Fibroblast of the aortic adventitia (primary cell): ENCODE measurements at places on chromosomes 1 and 21.

- no peak for DNase-seq
Observed at GRCh38 chr1:224637936-224638335, 21.8 kb downstream of the CNIH3 start.

DNA sequence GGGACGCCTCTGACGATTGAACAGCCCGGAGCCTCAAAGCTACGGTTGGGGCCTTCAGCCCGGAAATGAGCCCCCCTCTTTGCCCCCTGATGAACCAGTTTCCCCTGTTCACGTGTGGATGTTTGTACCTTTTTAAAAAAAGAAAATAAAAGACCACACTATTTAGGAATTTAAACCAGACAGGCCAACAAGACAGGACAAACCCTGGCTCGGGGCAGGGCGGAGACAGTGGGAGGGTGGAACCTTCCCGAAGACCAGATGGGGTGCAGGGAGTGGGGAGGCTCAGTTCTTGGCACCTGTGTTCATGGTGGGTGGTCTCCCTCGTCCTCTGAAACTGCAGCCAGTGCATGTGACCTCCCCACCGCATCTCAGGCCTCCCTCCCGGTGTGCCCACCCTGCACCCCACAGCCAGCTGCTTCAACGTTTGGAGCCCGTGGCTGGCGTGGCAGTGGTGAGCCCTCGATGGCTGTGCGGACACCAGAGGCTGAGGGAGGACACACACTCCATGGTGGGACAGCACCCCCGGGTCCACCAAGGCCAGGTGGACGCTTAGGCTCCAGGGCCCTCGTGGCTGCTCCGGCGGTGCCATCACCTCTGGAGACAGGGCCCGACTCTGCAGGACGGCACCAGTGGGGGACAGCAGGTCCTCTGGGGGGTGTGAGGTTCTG is 45.6 kb downstream of the COL18A1 start:
- no peak for DNase-seq

GRCh38 chr1:25360596-25361581 is 22.8 kb downstream of the TMEM50A start:
- peak; percentile 30 for DNase-seq

GRCh38 chr1:193846876-193847604 is 660.6 kb upstream of the B3GALT2 start:
- no peak for DNase-seq

GRCh38 chr1:160121388-160121787 is 5.8 kb downstream of the ATP1A2 start:
- no peak for DNase-seq

DNA sequence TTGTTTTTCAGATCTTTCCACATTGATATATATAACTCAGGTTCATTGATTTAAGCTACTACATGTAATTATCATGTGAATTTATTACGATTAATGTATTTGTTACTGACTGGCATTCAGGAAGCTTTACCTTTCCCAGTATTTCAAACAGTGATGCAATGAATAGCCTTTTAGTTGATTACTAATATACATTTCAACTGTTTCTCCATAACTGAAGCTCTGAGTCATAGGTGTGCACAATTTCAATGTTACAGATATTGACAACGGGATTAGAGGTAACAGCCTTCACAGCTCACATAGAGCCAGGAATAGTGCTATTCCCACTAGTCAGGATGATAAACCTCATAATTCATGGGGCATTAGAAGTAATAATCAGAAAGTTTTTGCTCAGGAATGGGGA is 25.1 kb downstream of the RAVER2 start:
- DNase-seq: no peak

GRCh38 chr1:31064718-31065309 is 703 bp downstream of the PUM1 start:
- no peak for DNase-seq

DNA sequence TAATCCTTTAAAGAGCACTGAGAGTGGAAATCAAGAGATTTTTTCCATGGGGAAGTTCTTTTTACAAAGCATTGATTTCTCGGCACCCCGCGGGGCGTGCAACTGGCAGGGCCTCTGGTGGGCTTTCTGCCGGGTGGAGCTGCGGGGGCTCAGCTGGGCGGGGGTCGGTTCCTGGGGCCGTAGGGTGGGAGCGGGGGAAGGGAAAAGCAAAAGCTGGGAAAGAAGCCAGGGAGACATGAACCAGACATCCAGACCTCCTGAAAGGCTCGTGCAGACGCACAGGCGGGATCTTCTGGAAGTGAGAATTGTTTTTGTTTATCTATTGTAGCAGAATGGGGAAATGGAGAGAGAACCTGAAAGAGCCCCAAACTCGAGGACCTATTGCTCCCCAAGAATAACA is 235.2 kb downstream of the FAM72C start:
- DNase-seq: no peak

DNA sequence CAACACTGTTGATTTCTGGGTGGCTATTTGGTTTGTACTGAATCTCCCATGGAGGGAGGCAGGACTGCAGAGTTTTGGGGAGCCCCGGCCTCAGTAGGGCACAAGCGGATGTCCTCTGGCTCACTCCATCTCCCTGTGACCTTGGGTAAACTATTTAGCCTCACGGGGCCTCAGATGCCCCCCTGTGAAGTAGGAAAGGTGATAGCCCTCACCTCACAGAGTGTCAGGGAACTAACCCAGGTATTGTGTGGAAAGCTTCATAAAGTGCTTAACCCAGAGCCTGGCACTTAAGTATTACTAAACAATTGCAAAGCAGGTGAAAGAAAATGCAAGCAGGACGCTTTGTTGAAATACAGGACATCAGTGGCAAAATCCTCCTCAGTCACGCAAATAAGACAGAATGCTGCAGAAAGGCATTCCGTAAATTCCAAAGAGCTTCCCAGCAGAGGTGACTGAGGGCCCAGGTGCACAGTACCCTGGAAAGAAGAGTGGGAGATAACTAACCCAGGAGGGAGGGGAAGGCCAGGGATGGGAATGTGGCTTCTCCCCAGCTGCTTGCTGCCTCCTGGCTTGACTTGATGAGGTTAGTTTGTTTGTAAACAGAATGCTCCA is 436.3 kb downstream of the PRDM2 start:
- no peak for DNase-seq

GRCh38 chr1:214419650-214420049 is 131.8 kb downstream of the PTPN14 start:
- DNase-seq: no peak

- no peak for DNase-seq
Observed at GRCh38 chr21:45256021-45256911, 31.4 kb downstream of the POFUT2 start.

- DNase-seq: no peak
Observed at GRCh38 chr1:154765970-154766369, 104.1 kb downstream of the KCNN3 start.

DNA sequence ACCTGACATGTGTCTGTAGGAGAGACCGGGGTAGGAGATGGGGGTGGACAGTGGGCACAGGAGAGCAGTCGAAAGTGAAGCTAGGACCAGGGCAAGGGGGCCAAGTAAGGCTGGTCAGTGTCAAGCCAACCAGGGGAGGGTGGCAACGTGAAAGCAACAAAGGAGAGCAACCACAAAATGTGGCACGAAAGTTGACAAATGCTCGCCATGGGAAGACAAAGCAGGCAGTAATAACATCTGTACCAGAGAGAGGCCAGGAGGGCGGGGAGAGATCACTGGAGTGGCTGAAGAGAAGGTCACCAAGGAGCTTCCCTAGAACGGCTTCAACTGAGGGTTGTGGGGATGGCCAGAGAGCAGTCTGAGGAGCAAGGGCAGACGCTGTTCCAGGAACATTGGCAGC is 17.0 kb downstream of the QSOX1 start:
- DNase-seq: no peak

- no peak for DNase-seq
Observed at GRCh38 chr1:234135501-234135900, 231.0 kb downstream of the SLC35F3 start.

GRCh38 chr1:9075022-9075421 is 5.6 kb upstream of the SLC2A5 start:
- DNase-seq: no peak

DNA sequence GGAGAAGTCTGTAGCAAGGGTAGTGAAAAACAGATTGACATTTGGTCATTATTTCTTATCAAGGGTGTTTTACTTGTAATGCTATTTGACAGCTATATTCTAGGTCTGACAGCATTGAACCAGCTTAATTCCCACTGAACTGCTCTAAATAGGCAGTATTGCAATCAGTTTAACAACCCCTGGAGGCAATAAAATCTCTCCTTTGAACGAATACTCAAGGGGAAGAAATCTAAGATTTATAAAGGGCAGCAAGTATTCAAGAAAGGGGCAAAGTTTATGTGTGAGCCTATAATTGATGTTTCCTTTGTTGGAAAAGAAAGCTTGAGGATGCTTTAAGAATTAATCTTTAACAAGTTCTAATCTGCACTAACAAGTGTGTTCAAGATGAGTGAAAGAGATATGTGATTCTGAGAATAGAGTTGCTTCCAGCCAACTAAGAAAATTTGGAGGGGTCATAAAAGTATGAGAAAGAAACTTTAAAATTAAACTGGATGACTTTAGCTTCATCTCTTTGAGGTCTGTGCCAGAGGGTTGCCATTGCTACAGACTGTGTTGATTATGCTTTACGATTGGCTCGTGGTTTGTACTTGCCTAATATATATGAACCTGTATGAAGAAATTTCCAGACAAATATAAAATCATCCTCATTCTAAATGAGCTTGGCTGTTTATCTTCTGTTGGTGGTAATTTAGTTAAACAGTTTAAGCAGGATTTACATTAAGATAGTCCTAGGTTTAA is 72.5 kb downstream of the ZNF326 start:
- DNase-seq: no peak

GRCh38 chr1:89169166-89169565 is 6.6 kb downstream of the GBP7 start:
- no peak for DNase-seq

DNA sequence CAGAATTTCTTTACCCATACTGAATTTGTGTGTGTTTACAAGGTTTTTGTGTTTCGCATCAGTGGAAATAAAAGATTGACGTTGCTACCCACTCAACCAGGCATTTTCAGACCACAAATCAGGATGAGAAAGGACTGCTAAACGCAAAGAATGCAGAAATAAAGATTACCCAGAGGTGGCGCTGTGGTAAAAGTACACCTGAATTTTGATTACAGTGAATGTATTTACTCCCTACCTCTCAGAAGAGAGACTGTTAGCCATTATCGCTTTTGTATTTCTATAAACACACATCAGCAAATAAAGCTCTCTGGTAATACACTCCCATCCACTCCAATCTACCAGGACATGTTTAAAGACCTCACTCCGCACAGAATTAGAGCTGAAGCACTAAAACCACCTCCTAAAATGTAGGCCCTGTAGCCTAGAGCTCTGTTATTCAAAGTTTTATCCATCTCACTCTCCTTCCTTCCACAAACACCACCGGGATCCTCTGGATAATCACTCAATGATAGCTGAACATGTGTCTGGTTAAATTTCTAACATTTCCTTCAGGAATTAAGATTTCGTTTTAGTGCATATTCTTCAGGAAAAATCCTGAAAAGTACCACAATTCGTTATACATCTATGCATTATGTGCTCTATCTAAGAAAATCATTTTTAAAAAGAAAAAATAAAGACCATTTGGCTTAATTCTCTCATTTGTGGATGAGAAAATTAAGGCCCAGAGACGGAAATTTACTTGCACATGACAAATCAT is 2.5 kb upstream of the LMO4 start:
- peak; percentile 70 for DNase-seq

DNA sequence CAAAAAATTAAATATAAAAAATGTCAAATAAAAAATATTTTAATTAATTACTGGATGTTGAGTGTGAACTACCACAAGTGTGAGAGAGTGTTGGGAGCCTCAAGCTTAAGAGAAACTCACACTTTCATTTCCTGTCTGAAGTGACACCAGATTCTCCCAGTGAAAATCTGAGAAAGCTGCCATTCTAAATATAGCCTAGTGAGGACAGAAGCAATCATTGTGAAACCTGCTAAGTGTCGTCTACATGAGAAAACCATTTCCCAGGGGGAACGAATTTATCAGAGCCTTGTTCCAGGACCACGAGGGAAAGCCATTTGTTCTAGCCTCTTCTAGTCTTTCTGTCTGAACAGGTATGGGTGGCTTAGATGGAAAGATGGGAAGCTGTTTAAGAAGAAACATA is 329.3 kb upstream of the PRMT6 start:
- no peak for DNase-seq

GRCh38 chr1:14782741-14783591 is 184.5 kb downstream of the KAZN start:
- no peak for DNase-seq

GRCh38 chr1:10033359-10033845 is 644 bp downstream of the UBE4B start:
- peak; percentile 43 for DNase-seq
